Left cardiac atrium (tissue), 4 donors: ENCODE measurements at places on chromosomes 2 and 18. TPM values are rescaled to one million over a fixed set of nuclear protein-coding genes. Genes with fewer than 3 reads are reported as not detected.

The SFXN5 gene
- 9.0 TPM for total RNA-seq

The BCL11A gene
- 4.7 TPM for total RNA-seq

DNA sequence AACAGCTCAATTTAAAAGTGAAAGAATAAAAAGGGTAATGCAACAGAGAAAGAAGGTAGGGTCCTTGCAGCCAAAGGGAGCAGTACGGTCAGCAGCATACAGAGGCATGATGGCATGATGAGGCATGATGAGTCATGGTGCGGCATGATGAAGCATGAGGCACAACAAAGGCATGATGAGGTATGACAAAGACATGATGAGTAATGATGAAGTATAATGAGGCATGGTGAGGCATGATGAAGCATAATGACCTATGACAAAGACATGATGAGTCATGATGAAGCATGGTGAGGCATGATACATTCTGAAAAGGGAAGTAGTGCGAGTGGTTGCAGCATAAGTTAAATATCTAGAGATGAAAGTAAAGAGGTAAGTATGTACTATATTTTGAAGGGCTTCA, 673.2 kb downstream of the TMEM182 start:
- DNase-seq, result no peak

DNA sequence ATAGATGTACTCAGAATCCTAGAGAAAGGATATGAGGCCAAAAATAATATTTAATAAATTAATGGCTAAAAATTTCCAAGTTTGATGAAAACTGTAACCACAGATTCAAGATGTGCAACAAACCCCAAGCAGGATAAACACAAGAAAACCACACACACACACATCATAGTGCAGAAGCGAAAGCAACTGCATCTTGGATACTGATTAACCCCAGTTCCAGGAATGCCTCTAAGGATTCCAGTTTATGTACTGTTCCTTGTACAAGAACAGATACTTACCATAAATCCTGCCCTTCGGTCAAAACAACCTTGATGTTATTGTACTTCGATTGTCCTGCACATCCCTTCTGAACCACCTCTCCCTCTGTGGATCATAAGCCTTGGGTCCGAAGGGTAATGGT, 122.8 kb upstream of the PID1 start:
- no peak for DNase-seq

GRCh38 chr18:32366586-32367538, 103.8 kb downstream of the GAREM1 start:
- DNase-seq, result no peak

- DNase-seq, result peak; percentile 77
Observed at GRCh38 chr18:59056706-59057492, 82.8 kb upstream of the SEC11C start.

DNA sequence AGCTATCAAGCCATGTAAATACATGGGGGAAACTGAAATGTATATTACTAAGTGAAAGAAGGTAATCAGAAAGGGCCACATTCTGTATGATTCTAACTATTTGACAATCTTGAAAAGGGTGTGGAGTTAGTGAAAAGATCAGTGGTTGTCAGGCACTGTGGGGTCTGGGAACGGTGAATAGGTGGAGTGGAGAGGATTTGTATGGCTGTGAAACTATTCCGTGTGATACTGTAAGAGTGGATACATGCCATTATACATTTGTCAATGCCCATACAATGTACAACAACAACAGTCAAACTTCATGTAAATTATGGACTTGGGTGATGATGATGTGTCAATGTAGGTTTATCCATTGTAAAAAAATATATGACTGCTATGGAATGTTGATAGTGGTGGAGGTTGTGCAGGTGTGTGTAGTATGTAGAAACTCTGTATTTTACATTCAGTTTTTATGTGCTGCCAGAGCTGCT, 1116.2 kb downstream of the SUCLG1 start:
- no peak for DNase-seq

GRCh38 chr2:12006850-12007249, 260.4 kb downstream of the LPIN1 start:
- no peak for DNase-seq

DNA sequence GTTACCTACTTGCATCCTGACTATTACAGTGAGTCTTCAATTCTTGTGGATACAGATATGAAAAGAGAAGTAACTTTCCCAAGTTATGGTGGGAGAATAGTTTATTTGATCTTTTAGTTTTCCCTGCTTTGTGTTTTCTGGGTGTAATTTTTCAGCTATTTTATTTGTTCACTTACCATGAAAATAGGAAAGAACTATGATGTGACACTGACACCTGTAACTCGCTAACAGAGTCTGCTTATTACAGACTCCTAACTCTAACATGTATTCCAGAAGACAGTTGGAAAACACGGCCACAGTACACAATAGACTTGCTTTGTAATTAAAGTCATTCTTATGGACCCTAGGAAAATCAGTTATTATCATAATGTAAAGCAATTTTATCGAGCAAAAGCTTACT, 323.2 kb downstream of the LRRTM1 start:
- no peak for DNase-seq

DNA sequence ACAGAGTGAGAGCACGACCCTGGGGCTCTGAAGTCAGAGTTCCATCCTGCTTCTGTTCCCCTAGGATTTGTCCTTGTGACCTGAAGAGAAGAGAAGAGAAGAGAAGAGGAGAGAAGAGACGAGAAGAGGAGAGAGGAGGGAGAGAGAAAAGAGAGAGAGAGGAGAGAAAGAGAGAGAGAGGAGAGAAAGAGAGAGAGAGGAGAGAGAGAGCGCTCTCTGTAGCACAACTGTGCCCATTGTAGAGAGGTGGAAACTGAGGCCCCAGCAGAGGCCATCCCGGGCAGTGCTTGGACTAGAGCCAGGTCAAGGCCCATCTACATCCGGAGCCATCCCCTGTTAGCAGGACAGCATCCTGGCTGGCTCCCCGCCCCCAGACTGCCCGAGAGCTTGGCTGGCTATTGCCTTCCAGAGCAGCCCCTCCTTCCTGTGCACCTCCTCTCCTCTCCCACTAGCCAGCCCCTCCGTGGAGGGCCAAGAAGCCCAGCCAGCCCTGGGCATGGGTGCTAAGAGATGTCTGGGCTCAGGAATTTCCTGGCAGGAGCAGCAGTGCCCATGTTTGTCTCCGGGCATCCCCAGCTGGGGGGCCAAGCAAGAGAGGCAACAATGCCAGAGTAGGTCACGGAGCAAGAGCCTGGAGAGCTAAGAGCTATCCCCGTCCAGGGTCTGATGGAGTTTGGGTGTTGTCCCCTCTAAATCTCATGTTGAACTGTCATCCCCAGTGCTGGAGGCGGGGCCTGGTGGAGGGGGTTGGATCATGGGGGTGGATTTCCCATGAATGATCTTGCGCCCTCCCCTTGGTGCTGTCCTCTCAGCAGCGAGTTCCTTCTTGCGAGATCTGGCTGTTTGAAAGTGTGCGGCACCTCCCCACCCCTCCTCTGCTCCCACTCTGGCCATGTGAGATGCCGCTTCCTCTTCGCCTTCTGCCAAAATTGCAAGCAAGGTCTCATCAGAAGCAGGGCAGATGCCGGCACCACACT, 18.2 kb upstream of the GPR55 start:
- no peak for DNase-seq
